Cortex of kidney (tissue), 1 donor: ENCODE measurements at places on chromosomes 7 and 10.

DNA sequence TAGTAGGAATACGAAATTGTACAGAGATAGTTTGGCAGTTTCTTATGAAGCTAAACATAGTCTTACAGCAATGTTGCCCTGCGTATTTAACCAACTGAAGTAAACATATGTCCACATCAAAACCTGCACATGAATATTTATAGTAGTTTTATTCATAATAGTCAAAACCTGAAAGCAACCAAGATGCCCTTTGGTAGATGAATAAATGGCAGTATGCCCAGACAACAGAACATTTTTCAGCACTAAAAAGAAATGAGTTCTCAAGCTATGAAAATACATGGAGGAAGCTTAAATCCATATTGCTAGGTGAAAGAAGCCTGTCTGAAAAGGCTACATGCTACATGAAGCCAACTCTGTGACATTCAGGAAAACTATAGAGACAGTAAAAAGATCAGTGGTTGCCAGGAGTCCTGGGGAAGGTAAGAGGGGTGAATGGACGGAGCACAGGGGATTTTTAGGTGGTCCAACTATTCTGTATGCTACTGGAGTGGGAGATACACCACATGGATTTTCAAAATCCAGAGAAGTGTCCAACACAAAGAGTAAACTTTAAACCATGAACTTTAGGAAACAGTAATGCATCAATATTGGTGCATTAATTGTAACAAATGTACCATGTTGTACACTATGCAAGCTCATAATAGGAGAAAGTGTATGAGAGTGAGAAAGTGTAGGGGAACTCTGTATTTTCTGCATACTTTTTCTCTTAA, 17.6 kb downstream of the GPRIN2 start:
- no peak for DNase-seq

DNA sequence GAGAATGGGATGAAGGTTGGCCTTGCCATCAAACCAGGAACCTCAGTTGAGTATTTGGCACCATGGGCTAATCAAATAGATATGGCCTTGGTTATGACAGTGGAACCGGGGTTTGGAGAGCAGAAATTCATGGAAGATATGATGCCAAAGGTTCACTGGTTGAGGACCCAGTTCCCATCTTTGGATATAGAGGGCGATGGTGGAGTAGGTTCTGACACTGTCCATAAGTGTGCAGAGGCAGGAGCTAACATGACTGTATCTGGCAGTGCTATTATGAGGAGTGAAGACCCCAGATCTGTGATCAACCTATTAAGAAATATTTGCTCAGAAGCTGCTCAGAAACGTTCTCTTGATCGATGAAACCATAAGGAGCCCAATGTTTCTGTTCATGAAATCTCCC, 637 bp downstream of the RPEL1 start:
- no peak for DNase-seq

DNA sequence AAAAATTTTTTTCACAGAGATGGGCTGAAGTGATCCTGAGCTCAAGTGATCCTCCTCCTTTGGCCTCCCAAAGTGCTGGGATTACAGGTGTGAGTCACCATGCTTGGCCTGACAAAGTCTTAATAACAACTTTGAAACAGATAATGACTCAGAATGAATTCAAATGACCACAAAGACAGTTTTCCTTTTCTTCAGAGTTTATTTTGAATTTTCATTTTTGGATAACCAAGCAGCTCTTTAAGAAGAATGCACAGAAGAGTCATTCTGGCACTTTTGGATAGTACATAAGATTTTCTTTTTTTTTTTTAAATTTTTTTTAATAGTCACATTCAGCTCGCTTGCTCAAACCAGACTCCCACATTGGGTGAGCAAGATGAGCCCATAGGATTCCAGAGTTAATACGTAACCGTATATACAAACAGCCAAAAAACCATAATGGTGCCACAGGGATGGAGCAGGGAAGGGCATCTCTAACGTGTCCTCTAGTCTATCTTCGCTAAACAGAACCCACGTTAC, 43.0 kb upstream of the NMT2 start:
- DNase-seq: no peak

- no peak for DNase-seq
These were observed 2.9 kb downstream of the HABP2 start for GRCh38 chr10:113555751-113556150.

DNA sequence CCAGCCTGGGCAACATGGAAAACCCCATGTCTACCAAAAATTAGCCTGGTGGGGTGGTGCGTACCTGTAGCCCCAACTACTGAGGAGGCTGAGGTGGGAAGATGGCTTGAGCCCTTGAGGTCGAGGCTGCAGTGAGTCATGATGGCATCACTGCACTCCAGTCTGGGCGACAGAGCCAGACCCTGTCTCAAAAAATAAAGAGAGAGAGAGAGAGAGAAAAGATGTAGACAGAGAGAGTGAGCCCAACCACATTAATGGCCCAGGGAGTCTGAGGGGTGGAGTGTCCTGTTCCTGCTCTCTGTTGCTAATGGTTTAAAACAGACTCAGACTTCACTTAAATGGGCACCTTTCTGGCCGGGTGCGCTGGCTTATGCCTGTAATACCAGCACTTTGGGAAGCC, 455.7 kb upstream of the GALNT17 start:
- DNase-seq: no peak

- no peak for DNase-seq
These were observed 315.1 kb downstream of the TNS3 start for GRCh38 chr7:47266799-47267198.

DNA sequence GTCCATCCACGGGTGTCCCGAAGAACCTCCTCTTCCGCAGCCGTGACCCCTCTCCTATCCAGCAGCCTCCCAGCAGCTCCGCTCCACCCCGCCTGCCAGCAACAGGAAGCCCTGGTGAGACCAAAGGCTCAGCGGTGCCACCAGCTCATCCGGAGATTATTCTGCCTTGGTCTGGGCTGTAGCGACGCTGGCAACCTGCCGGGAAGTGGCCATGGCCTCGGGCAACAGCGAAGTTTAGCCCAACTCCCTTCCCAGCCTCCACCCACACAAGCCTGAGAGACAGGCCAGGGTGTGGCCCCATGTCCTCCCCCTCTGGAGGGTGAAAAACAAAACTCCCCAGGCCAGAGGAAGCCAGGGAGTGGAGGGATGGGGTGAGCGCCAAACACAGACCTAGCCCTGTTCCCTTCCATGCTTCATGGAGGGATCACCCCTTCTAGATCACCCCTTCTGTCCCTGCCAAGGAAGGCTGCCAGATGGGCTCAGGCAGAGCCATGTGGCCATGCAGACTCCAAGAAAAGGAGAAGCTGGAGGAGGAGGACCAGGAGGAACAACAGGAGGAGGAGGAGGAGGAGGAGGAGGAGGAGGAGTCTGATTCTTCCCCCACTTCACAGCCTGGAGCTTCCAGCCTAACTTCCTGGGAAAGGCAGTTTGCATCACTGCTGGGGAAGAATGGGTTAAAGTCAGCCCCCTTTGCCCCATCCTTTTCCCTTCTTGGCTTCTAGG, 918 bp downstream of the CALHM2 start:
- no peak for DNase-seq

DNA sequence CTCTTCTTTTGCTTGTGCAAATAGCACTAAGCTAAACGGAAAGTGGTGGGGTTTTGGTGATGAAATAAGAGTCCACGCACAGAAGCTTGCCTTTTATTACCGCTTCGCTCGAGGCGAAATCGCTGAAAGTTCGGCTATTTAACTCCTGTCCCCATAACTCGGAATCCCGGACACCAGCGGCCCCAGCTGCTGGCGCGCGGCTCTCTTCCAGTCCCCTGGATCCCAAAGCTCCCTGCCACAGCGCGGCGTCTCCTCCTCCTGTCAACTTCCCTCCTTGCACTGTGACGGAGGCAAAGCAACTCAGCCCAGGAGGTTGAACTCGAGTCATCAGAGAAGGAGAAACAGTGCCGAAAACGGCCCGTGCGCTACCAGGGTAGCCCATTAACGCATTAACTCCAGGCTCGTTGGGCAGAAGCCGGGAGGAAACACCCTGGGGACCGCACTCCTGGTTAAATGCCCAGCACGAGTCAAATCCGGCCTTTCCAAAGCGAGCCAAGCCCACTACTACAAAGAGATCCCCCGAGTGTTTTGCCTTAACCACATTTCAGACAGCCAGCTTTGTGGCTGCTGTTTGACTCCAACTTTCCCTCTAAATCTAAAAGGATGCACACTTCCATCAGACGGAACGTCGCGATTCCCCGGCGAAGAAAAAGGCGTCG, 1.3 kb downstream of the SEMA3D start:
- DNase-seq: no peak
